ENCODE measurements at places on chromosomes 5 and 9.

DNA sequence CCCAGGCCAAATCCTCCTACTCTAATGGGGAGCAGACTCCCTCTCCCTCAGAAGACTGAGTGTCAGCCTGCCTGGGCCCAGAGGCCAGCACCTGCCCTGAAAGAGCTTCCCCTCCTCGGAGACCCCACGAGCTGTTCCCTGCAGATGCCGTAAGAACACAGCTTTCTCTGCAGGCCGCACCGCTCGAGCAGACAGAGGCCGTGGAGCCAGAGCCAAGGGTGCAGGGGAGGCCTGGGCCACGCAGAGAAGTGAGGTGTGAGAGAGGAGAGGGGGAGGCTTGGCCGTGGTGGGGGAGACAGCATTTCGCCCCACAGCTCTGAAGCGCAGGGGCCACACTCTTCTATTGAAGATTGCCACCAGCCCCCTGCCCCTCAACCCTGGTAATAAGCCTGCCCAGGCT is 62.8 kb upstream of the GARNL3 start:
- no peak for DNase-seq

GRCh38 chr5:170986598-170986997 is 124.8 kb downstream of the RANBP17 start:
- DNase-seq: no peak

- DNase-seq: no peak
These were observed 222.9 kb downstream of the ARL15 start for GRCh38 chr5:54087436-54087835.

DNA sequence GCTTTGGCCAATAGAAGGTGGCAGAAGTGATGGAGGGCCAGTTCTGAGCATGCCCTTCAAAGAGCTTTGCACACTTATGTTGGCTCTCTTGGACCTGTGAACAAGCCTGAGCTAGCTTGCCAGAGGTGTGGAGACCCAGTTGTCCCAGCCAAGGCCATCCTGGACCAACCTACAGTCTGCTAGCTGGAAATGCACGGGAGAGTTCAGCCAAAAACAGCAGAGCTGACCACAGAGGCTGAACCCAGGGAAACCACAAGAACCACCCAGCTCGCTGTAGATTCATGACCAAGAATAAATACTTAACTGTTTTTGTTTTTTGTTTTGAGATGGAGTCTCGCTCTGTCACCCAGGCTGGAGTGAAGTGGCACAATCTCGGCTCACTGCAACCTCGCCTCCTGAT is 65.4 kb upstream of the HAND1 start:
- DNase-seq: no peak

DNA sequence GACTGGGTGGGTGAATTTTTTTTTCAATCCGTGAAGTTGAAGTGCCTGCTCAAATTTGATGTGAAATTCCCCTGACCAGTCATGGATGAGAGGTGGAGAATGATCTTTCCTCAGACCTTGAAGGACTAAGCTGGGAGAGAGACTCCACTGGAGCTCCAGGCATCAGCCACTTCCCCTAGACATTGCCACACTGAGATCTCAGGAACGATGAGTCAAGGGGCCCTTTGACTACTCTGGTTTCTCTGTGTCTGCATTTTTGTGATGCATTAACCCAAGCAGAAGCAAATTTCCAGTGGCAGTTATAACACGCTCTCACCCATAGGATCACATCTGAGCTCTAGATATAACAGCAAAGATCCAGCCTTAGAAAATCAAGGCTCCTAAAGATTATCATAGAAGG is 171.2 kb upstream of the KIF2A start:
- no peak for DNase-seq

DNA sequence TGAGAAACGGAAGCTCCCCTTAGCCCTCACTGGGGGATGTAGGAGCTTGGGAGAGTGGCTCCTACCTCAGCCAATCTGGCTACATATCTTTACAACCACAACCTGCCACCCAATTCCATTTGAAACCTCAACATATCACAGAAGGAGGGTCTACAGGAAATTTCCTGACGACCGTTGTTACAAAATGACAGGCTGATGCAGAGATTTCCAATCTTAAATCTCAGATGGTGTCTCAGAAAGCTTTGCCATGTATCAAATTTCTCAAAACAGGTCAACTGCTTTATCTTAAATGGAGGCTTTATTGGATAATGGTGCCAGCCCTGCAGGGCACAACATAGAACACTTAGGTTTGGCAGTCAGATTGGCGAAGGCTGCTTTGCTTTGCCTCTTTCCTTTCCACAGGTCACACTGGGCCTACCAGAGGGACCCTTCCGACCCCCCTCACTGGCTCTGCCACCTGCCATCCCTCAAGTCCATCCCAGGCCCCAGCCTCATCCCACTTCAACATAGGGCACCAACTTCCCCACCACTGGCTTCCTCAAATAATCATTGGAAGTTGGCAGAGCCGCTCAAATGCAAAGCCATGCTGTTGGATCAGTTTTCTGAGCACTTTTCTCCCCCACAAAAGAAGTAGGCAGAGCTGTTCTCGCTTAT is 11.1 kb upstream of the SPATA31E1 start:
- DNase-seq: no peak

GRCh38 chr5:126464016-126464415 is 40.8 kb downstream of the GRAMD2B start:
- DNase-seq: no peak

GRCh38 chr5:158990979-158991775 is 108.5 kb downstream of the EBF1 start:
- no peak for DNase-seq

DNA sequence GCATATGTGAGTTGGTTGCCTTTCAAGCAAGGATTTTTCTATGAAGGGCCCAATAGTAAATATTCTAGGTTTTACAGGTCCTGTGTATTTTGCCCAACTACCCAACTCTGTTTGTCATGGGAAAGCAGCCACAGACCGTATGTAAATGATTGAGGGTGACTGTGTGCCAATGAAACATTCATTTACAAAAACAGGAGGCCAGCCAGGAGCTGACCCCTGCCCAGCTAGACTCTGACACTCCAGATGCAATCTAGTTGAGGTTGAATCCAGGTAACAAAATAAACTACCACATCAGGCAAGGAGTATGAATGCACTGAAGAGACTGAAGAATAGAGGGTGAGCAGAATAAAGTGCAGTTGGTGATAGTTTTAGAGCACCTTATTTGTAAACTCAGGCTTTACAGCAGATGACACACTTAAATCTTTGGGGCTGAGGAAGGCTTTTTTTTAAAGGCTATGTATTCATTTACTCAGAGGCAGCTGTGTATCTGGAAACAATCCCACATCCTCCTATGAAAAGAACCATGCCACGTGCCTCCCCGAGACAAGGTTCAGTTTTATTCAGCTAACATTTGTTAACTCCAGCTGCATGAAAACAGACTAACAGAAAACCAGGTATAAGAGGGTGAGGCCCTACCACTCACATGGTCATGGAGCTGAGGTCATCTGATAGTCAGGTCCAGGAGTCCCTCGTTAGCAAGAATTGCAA is 60.7 kb downstream of the SLC1A1 start:
- no peak for DNase-seq

GRCh38 chr5:108813673-108814072 is 66.0 kb downstream of the FER start:
- no peak for DNase-seq

- no peak for DNase-seq
These were observed 210.8 kb downstream of the NFIB start for GRCh38 chr9:14103115-14103514.

DNA sequence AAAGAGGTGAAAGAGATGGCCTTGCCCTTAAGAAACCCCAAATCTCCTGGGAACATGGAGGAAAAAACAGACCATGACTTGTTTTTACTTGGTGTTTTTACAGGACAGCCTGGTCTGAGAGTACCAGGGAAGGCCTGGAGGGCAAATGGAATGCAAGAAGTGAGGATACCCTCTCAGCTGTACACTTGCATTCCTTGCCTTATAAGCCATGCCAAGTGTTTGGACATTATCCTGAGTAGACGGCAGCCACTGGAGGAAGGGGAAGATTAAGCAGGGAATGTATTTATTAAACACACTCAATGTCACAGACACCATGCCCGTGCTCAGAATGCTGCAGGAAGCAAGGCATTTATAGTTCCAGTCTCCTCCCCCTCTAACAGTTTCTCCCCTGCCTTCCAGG is 581.4 kb downstream of the CDK5RAP2 start:
- DNase-seq: no peak

GRCh38 chr9:98074115-98074990 is 17.8 kb downstream of the NANS start:
- peak; percentile 74 for DNase-seq

- DNase-seq: peak; percentile 1
These were observed 141.4 kb downstream of the LRRC70 start for GRCh38 chr5:62720031-62720441.

GRCh38 chr5:117889596-117889995 is 1098.8 kb downstream of the DTWD2 start:
- DNase-seq: no peak

- DNase-seq: peak; percentile 70
These were observed 15.0 kb upstream of the TEX48 start for GRCh38 chr9:114696814-114697544.

DNA sequence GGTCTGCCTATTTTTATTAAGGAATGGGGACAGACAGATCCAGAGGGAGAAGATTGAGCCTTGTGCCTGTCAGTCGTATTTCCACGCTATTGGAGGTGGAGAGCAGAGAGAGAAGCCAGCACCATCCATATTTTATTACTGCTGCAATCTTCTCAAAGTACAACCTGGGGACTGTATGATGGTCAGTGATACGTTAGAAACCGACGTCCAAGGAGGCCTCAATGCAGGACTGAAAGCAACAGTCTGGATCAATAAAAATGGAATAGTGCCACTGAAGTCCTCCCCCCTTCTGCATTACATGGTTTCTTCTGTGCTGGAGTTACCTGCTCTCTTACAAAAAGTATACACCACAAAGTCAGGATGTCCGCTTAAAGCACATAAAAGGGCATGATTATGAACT is 21.9 kb upstream of the DTWD2 start:
- DNase-seq: no peak

DNA sequence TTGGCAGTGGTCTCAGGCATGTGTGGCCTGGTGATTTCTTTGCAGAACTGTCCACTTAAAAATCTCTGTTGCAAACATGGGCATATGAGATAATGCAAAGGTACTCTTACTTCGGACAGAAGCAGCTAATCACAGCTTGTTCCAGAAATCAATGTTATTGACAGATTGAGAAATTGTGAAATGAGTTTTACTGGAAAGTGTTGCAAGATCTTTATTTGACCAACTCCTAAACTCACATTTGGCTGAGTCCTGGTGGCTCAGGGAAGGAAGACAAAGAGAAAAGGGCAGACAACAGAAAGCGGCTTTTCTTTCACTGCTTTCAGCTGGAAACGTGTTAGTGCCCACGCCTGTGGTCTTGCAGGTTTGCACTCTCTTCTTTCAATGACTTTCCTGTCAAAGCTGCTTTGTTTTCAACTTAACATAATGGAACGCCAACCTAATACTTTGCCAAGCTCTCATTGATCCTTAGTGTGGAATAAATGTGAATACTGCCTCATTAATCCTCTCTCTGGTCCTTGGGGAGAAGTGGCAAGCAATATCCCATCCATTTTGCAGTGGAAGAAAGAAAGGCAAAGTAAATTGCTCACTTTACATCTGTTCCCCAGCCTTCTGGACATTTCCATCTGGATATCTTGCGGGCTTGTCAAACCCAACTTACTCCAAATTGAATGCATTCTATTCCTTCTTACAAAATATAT is 586.4 kb downstream of the LRRC70 start:
- no peak for DNase-seq

DNA sequence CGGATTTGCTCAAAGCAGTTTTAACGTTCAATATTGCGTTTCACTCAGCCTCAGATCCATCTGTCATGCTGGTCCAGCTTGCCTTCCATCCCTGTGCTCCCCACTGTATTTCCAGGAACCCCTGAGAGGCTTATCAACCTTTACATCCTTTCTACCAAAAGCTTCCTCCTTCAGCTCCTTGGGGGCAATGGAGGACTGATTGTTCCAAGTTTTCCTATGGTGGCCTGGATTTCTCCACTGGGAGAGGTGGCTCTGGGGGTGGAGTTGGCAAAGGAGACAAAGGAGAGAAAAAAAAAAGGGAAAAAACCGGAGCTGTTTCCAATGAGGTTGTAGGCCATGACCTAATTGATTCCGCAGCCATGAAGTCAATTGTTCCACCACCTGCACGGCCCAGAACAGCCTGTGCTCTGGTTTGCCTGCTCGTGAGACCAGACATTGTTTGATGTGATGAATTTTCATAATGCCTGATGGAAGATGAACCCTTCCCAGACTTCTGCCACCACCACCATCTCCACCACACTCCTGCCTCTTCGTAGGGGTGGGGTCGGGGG is 54.1 kb downstream of the ABLIM3 start:
- DNase-seq: no peak

DNA sequence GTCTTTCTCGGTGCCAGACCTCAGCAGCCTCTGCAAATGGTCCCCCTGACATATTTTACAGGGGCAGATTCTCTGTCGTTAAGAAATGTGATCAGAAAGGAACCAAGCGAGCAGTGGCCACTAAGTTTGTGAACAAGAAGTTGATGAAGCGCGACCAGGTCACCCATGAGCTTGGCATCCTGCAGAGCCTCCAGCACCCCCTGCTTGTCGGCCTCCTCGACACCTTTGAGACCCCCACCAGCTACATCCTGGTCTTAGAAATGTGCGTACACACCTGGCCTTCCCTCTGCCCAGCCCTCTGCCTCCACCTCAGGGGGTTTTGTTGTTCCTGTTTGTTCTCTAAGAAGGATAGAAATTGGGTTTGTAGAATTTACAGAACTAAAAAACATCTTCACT is 77.3 kb upstream of the OTULINL start:
- no peak for DNase-seq
